ENCODE measurements at places on chromosomes 5 and 9. TPM values are rescaled to one million over a fixed set of nuclear protein-coding genes. Genes with fewer than 3 reads are reported as not detected.

GRCh38 chr9:128764361-128764760 is 7.4 kb downstream of the ZER1 start:
- H3K27ac ChIP-seq: no peak overlapping the region
- H3K27me3 ChIP-seq: no peaks in the 10 kb centered on the region
- DNase-seq: no peak

GRCh38 chr5:67537439-67538148 is 341.0 kb upstream of the CD180 start:
- peak overlapping the region; percentile 4 for H3K4me3 ChIP-seq
- no peaks in the 10 kb centered on the region for H3K36me3 ChIP-seq
- H3K27ac ChIP-seq: peak overlapping the region; percentile 32
- H3K4me1 ChIP-seq: peaks cover 1% of the 10 kb centered on the region

DNA sequence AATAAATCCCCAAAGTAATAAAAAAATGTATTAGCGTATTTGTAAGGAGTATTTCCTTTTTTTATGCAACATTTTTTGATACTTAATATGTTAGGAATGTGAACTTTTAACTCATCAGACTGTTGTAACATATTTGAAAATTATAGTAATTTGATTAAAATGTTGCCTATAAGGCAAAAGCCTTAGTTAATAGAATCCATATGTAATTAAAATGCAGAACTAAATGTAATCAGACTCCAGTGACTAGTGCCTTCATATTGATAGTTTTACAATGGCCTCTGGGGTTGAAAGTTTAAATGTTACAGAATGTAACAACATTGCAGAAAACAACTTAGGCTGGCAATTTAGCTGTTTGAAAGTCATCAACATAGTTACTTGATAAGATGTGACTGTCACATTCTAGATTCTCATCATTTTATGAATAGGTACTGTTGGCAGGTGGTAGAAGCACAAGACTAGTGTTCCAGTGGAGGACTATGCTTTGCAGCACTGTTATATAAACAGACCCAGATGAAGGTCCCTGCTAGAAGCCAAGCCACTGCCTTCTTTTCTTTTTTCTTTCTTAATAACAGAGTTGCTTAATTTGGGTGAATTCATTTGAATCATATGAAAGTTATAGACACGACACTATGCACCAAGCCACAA is 382.9 kb downstream of the CCDC171 start:
- DNase-seq: no peak
- H3K36me3 ChIP-seq: no peaks in the 10 kb centered on the region
- no peak overlapping the region for H3K4me3 ChIP-seq

DNA sequence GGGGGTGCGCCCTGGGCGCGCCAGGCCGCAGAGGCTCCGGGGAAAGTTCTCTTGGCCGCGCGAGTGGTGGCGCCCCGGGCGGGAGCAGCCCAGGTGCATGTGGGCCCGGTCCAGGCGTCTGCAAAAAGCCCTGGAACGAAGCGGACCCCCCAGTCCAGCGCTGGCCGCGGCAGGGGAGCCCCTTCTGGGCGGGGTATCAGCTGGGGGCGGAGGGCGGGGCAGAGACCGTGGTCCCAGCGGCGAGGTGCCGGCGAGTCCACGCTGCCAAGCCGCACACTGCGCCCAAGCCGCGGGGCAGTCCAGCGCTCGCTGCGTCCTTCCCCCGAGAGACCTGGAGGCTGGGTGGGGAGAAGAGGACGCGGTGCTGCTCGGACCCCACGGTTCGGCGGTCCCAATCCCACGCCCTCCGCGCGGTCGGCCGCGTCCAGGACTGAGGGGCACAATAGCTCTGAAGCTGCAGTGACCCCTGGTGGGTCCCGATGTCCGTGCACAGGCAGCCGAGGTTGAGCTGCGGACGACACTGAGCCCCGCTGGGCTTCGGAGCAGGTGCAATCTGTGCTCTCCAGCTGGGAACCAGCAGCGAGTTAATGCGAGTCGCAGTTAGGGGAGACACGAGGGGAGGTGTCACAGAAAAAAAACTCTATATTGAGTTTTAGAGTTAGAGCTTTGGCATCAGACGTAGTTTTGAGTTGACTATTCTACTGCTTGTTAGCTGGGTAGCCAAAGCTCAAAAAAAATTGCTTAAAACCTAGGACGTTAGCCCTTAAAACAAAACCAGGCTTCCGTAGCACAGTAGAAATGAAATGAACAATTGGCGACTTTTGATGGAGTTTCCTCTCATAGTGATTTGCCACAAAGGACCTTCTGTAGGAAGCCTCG is 1.1 kb upstream of the EPB41L4A start:
- peak; percentile 65 for DNase-seq
- no peaks in the 10 kb centered on the region for H3K4me1 ChIP-seq
- peak overlapping the region; percentile 82 for H3K4me3 ChIP-seq
- H3K27ac ChIP-seq: peak overlapping the region; percentile 28
- no peaks in the 10 kb centered on the region for H3K36me3 ChIP-seq

DNA sequence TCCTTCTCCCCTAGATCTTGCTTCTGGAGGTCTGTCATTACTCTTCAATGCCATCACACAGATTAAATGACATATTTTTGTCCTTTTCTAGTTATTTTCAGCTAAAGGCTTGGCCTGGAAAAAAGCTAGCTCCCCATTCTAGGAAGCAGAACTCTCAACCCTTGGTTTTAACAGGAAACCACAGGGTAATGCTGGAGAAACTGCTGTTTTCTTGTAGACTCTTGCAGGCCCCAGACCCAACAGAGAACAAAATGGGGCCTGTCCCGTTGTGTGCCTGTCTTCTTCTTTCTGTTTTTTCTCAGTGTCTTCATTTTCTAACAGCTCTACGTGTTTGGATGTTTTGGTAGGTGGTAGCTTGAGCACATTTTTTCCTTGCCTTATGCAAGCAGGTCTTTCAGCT is 21.5 kb downstream of the DCANP1 start:
- no peak overlapping the region for H3K27ac ChIP-seq
- H3K27me3 ChIP-seq: no peaks in the 10 kb centered on the region
- DNase-seq: no peak
- H3K4me1 ChIP-seq: no peaks in the 10 kb centered on the region
- no peaks in the 10 kb centered on the region for H3K36me3 ChIP-seq

- no peak overlapping the region for H3K27ac ChIP-seq
- DNase-seq: no peak
- H3K36me3 ChIP-seq: no peaks in the 10 kb centered on the region
These were observed 62.6 kb upstream of the XPA start for GRCh38 chr9:97759581-97760288.

DNA sequence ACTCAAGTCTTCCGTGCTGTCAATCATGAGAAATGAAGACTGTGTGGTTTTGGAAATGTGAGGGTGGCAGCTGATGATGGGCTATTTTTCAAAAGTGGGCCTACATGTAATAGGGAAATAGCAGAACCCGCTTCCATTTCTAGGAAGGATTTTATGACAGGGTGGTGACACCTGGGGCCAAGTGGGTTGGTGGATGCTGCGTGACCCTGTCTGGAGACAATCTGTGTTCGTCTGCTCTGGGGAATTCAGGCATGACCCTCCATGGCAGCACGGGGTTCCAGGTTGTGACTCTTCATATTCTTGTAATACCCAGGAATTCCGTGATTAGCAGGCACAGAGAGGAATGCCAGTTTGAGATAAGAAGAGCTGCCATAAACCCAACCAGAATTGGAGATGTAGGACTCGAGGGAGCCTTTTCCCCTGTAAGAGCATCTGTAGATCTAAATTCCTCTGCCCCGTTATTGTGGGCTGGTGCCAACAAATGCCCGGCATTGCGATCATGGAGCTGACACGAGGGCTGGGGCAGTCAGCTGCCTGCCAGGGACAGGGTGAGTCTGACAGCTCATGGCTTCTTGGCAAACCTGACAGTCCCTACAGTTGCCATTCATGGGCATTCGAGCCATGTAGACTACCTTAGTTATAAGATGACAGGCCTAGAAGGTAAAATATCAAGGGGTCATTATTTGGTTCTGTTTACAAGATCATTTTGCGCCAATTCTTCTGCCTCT is 279.7 kb downstream of the GADD45G start:
- no peaks in the 10 kb centered on the region for H3K27me3 ChIP-seq
- H3K4me3 ChIP-seq: no peak overlapping the region
- no peaks in the 10 kb centered on the region for H3K4me1 ChIP-seq
- no peak for DNase-seq

DNA sequence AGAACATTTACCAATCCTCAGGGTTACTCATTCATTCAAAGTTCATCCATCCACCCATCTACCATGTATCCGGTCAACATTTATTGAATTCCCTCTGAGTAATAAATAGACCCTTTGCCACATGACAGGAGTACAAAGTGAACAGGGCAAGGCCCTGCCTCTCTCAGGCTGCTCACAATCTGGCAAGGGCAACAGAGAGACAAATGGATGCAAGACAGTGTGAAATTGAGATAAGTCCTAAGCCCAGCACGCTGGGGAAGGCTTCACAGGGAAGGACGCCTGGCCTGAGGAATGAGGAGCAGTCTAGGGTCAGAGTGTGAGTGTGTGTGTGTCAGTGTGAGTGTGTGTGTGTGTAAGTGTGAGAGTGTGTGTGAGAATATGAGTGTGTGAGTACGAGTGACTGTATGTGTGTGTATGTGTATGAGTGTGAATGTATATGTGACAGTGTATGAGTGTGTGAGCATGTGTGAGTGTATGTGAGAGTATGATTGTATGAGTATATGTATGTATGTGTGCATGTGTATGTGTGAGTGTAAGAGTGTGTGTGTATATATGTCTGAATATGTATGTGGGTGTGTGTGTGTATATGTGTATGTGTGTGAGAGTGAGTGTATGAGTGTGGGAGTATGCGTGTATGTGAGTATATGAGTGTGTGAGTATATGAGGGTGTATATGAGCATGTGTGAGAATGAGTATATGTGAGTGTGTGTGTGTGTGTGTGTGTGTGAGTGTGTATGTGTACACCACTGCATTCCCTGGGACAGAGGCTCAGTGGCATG is 145.6 kb downstream of the FSTL4 start:
- H3K27ac ChIP-seq: no peak overlapping the region
- DNase-seq: no peak
- H3K27me3 ChIP-seq: no peaks in the 10 kb centered on the region
- no peaks in the 10 kb centered on the region for H3K36me3 ChIP-seq
- H3K4me3 ChIP-seq: no peak overlapping the region

- H3K36me3 ChIP-seq: no peaks in the 10 kb centered on the region
- no peaks in the 10 kb centered on the region for H3K4me1 ChIP-seq
- H3K27me3 ChIP-seq: no peaks in the 10 kb centered on the region
- no peak overlapping the region for H3K27ac ChIP-seq
- DNase-seq: no peak
These were observed 34.4 kb downstream of the KIF2A start for GRCh38 chr5:62340392-62340791.

DNA sequence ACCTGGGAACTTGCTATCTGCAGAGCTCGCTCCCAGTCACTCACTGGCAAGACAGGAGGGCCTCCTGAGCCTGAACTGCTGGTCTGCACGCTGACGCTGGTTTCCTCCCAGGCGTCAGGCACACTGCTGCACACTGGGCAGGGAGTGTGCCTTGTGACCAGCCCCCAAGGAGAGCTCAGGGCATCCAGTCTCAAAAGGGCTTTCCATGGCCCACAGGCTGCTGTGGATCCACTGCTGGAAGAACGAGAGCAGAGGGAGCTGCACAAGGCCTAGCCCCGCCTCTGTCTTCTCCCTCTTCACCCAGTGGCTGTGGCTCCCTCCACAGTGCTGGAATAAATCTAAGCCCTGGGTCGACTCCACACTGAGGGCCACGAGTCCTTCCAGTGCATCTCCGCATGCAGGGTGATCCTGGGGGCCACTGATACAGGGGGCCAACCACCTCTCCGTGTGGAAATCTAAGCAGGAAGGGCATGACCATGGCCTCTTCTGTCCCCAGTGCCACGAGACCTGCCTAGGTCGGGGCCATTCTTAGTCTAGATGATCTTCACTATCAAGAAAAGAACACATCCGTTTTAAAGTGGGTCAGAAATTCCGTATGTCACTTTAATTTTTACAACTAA is 93.6 kb downstream of the CAMSAP1 start:
- no peaks in the 10 kb centered on the region for H3K27me3 ChIP-seq
- no peak overlapping the region for H3K27ac ChIP-seq
- no peaks in the 10 kb centered on the region for H3K4me1 ChIP-seq
- no peaks in the 10 kb centered on the region for H3K36me3 ChIP-seq
- no peak for DNase-seq

GRCh38 chr5:4518903-4519672 is 621.0 kb upstream of the ADAMTS16 start:
- no peak for DNase-seq
- H3K27ac ChIP-seq: no peak overlapping the region
- no peaks in the 10 kb centered on the region for H3K4me1 ChIP-seq
- no peak overlapping the region for H3K4me3 ChIP-seq
- H3K27me3 ChIP-seq: no peaks in the 10 kb centered on the region
- no peaks in the 10 kb centered on the region for H3K36me3 ChIP-seq

GRCh38 chr5:53900677-53901076 is 340.2 kb downstream of the NDUFS4 start:
- DNase-seq: no peak
- no peak overlapping the region for H3K4me3 ChIP-seq
- H3K36me3 ChIP-seq: no peaks in the 10 kb centered on the region
- H3K4me1 ChIP-seq: no peaks in the 10 kb centered on the region
- no peaks in the 10 kb centered on the region for H3K27me3 ChIP-seq
- no peak overlapping the region for H3K27ac ChIP-seq

GRCh38 chr9:126391713-126392661 is 65.4 kb downstream of the MVB12B start:
- no peak overlapping the region for H3K4me3 ChIP-seq
- no peaks in the 10 kb centered on the region for H3K36me3 ChIP-seq
- DNase-seq: no peak
- no peaks in the 10 kb centered on the region for H3K4me1 ChIP-seq

Gene KCNMB1
- 2.0 TPM for total RNA-seq

Gene ACOT12
- total RNA-seq: not detected

Gene PCDHGA3
- 7.6 TPM for total RNA-seq

Gene PCDHA3
- total RNA-seq: 1.7 TPM

Gene TMEM8B
- 14.7 TPM for total RNA-seq

Gene PLAC8L1
- total RNA-seq: 0.78 TPM

Gene APC
- 44.6 TPM for total RNA-seq

All from ovary (tissue), 10 donors.